RPMI8226 (cell line): ENCODE measurements at places on chromosomes 12 and 14.

DNA sequence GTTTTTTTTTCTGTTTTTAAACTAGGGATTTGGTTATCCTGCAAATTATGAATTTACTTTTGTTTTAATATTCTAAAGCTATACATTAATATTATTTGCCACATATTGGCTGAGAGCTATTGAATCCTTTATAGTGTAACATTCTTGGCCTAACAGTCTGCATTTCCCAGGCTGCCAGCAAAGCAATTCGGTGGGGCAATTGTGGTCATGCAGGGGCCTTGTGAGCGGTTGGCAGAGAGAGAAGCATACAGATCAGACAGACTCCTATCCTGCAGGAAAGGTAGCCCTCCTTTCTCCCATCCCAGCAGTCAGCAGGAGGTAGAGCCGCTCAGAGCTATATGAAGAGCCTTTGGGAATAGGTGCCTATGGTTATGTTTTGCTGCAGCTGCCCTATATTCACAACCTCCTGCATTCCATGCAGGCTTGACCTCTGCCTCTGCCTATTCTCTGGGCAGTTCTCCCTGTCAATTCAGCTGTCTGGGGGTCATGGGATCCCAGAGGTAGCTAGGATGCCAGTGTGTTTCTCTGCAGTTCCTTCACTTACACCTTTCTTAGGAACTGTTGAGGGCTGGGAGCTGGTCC, 144.7 kb downstream of the GPHN start:
- peak; percentile 7 for DNase-seq

DNA sequence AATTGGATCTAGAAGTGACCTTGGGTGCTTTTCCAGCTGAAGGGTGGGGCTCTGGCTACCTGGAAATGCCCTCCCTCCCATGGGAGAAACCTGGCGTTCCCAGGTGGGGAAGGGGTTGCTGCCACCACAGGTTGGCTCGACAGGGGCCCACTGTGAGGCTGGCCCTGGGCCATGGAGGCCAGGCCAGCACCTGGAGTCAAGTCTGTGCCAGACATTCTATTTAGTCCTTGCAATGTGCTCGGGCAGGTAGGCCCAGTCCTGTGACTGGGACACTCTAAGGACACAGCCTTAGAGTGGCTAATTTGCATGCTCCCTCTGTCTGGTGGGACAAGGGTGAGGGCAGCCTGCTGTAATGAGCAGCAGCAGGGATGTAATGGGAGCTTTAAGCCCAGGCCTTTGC, 11.9 kb downstream of the VRTN start:
- DNase-seq, result no peak

DNA sequence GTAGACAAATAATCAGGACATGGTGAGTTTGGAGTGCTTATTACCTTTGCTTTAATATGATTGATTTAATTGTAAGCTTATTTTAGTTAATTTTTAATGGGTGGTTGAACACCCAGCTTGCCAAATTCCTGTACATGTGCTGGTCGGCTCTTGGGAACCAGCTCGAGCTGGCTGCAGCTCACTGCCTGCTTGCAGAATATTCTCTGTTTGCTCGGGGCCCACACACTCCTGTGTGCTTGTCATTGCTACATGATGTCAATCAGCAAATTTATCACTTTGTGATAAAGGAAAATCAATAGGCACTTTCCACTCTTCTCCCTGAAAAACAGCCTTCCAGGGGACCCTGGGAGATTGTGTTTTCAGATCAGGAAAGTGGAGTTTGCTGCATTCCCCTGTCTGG, 141.1 kb upstream of the LHX5 start:
- DNase-seq, result no peak

DNA sequence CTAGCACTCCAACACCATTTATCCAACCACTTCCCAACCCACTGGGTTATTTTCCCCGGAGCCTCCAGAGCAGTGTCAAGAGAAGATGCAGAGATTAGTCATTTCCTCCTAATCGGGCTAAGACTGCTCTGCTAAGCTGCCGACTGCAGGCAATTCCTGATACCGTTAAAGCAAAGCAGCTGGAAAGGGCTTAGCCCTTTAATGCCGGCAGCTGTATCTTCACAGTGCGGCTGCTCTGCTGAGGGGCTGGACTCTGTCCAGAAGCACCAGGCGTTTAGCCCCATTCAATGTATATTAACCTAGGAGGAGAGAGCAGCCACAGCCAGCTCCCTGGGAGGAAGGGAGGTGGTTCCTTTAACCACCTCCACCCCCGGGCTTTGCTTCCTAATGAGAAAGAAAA, 11.1 kb downstream of the AQP6 start:
- DNase-seq, result no peak

DNA sequence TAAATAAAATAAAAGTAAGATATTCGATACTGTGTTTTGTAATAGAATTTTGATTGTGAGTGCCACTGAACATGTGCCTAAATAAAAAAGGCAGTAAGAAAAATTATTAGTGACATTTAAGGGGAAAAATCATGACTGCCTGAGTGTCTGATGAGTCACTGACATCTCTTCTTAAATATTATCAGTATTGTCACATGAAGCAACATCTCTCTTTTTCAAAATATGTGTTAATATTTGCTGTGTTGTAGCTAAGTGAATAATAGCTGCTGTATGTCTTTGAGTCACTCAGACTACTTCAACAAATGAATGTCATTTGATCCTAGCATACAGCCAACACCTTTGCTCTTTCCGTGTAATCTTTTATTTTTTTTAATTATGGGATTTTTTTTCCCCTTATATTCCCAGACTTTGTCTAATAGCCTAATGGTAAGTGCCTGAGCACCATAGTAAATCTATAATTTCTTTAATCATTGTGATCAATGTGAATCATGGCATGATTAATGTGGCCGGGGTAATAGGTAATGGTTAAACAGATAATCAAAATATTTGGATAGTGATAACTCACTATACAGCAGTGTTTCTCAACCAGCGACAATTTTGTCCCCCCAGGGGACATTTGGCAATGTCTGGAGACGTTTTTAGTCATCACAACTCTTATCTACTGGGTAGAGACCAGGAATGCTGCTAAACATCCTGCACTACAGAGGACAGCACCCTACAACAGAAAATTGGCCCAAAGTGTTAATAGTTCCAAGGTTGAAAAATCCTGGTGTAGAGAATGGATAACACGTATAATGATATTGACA, 11.7 kb upstream of the OTX2 start:
- no peak for DNase-seq

DNA sequence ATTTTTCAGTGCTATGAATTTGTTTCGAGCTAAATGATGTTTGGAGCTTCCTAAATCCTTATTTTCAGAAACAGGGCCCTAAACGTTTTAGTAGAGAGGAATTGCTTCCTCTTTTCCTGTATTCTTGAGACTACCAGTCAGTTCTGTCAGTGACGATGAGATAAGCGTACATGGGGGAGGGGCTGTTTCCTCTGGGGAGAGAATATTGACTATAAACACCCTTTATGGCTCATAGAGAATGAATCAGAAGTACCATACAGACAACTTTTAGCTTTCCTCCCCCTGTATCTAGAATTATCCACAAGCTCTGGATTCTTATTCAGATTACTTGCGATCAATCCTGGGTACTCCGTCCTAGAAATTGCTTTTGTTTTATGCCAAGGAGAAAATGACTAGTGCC, 5.1 kb downstream of the TBK1 start:
- DNase-seq, result no peak

GRCh38 chr12:4569261-4569660, 7.3 kb downstream of the DYRK4 start:
- no peak for DNase-seq

GRCh38 chr12:62192903-62193250, 67.3 kb upstream of the USP15 start:
- no peak for DNase-seq

- peak; percentile 61 for DNase-seq
These were observed 1.1 kb downstream of the ADSS1 start for GRCh38 chr14:104724981-104725771.

- DNase-seq, result peak; percentile 3
These were observed 43.0 kb upstream of the GLIPR1 start for GRCh38 chr12:75437564-75437963.

- no peak for DNase-seq
These were observed 10.5 kb upstream of the SMCO2 start for GRCh38 chr12:27436029-27436428.

DNA sequence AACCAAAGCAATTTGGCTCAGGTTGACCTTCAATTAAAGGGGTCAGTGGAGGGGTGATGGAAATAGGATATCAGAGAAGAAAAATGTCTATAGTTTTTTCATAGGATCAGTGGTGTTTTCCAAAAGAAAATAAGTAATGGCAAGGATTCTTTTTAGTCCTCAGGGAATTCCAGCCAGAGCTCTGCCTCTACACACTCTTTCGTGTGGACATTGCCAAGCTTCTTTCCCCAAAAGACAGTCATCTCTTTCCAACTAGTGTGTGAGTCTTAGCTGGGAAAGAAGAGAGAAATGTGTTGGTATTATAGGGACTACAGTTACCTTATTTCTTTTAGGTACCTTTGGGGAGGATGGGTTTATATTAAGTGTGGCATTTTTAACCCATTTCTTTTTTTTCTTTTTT, 46.5 kb downstream of the RBMS2 start:
- no peak for DNase-seq

GRCh38 chr14:74524076-74524811, 30.7 kb downstream of the ISCA2 start:
- DNase-seq, result no peak

GRCh38 chr14:88695870-88696269, 96.9 kb downstream of the EML5 start:
- DNase-seq, result no peak

DNA sequence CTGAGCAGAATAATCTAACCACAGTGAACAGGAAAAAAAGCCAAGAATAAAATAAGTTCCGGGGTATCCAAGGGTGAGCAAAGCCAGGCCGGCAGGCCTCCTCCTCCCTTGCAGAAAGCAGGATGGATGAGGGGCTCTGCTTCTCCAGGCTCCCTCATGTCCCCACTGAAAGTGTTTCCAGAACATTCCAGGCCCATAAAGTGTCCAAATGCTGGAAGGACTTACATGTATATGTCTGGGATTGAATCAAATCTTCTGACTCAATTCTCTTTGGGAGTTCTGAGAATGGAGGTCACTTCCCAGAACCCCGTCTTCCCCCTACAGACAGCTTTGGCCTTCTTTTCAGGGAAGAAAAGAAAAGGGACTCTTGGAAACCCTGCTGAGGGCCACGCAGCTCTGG, 25.0 kb upstream of the BDKRB1 start:
- DNase-seq, result no peak

- DNase-seq, result no peak
These were observed 4.0 kb downstream of the ASCL1 start for GRCh38 chr12:102961466-102961855.

- no peak for DNase-seq
These were observed 339.5 kb downstream of the AEBP2 start for GRCh38 chr12:19778797-19779196.

DNA sequence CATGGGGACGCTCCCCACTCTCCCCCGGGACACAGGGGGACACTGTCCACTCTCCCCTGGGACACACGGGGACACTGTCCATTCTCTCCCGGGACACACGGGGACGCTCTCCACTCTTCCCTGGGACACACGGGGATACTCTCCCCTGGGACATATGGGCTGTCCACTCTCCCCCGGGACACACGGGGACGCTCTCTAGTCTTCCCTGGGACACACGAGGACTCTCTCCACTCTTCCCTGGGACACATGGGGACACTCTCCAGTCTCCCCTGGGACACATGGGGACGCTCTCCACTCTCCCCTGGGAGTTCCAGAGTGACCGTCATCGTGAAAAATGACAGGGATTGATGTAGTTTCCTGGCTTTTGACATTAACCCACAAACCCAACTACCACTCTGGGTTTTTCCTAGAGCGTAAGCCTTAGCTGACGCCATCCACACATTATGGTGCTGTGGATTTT, 3.0 kb upstream of the P2RX2 start:
- DNase-seq, result no peak

- DNase-seq, result no peak
These were observed 30.3 kb downstream of the HIP1R start for GRCh38 chr12:122865268-122866231.

DNA sequence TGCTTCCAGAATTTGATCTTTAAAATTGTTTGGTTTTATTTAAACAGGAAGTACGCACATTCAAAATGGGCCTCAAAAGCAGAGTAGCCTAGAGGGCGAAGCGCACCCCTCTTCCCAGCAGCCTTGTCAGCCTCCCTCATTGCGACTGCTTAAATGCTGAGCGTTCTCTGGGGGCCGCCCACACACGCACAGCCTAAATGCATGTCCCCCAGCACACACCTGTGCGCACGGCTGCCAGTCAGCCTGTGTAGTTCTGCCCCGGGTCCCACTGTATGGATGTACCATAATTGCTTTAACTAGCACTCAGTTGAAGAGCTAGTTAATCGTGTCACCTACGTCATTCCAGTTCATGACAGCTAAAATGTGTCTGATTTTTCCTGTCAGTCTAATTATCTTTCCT, 79.3 kb downstream of the TESC start:
- DNase-seq, result no peak

- no peak for DNase-seq
These were observed 222.7 kb upstream of the NOVA1 start for GRCh38 chr14:26820572-26820971.

- DNase-seq, result no peak
These were observed 6.7 kb upstream of the MLEC start for GRCh38 chr12:120680165-120680738.

DNA sequence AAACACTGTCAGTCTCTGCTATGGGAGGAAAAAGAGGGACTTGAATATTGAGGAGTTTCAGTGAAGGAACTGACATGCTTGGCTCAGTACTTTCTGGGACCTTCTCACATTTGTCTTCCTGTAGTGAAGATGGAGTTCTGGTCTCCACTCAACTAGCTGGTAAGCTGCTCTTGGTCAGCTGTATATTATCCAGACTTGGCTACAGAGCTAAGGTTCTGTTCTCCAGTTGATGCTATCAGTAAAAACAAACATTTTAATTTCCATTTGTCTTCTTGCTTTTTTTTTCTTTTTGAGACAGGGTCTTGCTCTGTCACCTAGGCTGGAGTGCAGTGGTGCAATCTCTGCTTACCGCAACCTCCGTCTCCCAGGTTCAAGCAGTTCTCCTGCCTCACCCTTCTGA, 5.3 kb downstream of the RNF34 start:
- DNase-seq, result no peak

DNA sequence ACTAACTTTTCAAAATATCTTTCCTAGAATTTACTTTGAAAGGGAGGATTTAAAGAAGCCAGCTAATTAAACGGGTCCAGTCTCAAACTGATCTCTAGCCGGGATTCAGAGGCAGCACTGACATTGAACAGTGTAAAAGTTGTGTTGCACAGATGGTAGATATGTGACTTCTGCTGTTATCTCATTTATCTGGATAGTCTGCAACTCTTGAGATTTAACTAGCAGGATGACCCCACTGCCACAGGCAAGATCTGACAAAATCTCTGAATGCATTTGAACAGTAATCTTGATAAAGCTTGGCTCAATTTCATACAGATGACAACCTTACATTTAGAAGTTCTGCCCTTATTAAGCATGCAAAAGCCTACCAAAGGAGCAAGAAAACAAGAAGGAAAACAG, 138.0 kb upstream of the CPNE8 start:
- no peak for DNase-seq
